Hematopoietic multipotent progenitor cell (in vitro differentiated cells): ENCODE measurements at places on chromosomes 12 and 14. TPM values are rescaled to one million over a fixed set of nuclear protein-coding genes. Genes with fewer than 3 reads are reported as not detected.

FAM181A gene
- not detected for total RNA-seq

GPRC5A gene
- total RNA-seq = 0.27 TPM

DNA sequence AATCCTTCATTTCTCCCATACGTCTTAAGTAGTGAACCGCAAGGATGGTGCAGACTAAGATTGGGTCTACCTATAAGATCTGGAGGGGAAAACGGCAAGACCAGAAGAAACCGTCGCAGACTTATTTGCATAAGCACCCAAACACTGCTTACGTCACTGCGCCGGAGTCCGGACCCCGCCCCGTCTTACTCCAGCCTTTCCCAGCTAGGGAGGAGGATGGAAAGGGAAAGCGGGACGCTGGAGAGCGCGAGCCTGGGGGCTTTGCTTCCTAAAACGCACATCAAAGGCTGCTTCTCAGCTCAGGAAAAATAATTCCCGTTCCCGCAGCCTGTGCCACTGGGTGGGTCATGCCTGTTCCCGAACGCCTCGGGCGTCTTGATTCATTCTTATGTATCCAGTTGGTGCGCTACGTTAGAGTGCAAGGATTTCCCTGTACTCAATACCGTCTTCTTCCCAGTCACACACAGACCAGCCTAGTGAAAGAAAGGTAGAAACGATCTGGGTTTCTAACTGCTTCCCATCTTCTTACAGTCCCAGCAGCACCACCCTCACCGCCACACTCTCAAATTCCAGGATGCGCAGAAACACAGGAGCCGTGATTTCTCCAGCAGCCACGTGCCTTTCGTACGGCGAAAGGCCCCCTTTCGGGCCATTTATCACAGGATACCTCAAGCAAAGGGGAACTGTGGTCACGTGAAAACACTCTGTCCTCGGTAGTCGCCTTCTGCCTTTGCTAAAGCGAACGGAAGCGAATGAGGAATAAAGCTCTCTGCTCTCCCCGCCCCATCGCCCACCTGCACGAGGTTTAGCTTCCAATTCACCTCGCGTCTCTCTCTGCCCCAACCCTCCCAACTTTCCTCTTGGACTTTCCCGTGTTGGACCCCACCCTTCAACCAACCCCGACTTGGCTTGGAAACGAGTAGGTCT, 1.1 kb downstream of the SLC6A15 start:
- DNase-seq = peak; percentile 44

DNA sequence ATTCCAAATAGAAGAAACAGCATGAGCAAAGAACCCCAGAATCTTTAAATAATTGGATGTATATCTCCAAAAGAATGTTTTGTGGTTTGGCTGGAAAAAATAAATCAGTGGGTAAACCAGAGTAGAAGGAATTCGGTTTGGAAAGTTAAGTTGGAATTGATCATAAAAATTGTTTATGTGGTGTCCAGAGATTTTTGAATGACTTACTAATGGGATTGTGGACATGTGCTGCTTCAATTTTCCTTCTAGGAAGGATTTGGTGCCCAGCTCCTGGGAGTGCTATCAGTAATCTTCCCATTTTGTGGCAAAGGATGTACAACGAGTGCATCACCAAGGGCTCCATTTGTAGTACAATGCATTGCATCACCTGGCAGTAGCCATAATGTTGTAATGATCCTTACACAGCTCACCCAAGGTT, 224.8 kb downstream of the SLC16A7 start:
- no peak for DNase-seq

DNA sequence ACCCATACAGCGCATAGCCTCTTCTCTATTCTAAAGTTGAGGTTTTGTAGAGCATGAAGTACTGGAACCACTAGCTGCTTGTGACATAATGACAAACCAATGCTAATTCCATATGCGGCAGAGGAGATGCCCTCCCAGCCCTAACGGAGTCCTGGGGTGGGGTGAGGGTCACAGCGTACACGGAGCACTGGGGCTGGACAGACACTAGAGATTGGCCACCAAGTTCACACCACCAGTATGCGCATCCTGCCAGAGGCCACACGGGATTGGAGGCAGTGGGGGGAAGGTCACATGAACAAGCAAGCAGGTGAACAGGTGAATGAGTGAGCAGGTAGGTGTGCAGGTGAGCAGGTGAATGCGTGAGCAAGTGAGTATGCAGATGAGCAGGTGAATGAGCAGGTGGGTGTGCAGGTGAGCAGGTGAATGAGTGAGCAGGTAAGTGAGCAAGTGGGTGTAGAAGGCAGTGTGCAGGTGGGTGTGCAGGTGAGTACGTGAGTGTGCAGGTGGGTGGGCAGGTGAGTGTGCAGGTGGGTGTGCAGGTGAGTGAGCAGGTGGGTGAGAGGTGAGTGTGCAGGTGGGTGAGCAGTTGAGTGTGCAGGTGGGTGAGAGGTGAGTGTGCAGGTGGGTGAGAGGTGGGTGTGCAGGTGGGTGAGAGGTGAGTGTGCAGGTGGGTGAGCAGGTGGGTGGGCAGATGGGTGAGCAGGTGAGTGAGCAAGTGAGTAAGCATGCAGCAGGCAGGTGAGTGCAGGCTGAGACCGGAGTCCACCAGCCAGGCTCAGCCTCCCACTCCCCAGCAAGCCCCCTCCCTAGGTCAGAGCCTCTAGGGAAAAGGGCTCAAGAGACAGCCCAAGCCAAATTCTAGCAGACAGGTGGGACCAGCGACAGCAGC, 52.7 kb downstream of the CCDC85C start:
- no peak for DNase-seq

DNA sequence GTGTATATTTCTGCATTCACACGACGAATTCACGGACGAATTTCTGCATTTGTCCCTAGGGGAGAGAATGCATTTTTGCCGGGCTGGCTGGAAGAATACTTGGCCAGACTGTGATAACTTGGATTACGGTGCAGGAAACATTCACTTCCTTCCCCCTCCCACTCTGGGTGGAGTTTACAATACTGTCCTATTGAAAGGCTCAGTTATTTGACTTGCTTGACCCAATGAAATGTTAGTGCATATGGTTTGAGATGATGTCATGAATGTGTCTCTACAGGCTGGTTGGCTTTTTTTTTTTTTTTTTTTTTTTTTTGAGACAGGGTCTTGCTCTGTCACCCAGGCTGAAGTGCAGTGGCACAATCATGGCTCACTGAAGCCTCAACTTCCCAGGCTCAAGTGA, 90.7 kb upstream of the NOS1 start:
- no peak for DNase-seq

- DNase-seq = no peak
Observed at GRCh38 chr12:80701388-80701787, 6.0 kb upstream of the MYF6 start.

DNA sequence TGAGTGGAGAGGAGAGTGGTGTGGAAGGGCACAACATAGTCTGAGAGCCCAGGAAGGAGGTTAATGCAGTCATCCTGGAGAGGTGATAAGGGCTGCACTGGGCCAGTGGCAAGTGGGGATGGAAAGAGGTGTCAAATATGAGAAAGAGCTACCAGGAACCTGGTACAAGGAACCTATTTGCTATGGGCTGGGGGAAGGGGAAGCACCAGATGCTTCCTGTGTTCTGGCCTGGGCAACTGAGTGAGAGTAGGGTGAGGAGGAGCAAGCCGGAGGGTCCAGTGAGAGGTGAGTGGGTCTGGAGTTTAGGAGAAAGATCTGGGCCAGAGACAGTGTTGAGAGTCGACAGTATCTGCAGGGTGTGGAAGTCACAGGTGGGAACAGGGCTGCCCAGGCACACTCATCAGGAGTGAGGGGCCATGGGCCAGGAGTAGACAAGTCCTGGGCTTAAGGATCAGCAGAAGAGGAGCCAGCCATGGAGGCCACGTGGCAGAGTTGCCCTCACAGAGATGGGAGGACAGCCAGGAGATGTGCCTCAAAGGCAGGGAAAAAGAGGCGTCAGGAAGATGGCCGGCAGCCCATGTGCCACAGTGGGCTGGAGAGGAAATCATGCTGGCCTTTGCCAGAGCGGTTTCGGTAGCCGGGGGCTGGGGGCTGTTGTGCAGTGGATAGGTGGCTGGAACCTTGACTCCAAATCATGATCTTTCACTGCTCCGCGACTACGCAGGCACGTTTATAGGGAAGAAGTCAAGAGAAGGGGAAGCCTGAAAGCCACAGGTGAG, 2.9 kb upstream of the AQP6 start:
- DNase-seq = peak; percentile 73

DNA sequence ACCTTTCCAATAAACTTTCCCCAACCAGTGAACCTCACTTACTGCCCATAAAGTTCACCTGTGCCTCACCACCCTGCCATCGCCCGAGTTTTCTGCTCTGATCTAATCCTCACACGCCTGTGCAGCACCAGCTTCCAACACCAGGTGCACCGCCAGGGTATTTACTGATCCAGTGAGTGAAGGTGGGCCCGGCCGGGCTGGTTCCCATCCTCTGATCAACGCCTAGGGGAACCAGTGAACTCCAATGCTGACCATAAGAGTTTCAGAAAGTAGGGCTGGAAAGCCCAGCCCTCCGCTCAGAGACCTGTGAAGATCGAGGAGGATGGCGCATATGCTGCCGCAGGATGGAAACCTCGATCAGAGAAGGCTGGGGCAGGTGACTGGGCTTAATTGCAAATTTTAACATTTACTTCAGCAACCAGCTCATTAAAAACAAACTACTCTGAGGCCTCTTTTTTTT, 685 bp upstream of the MYL6B start:
- DNase-seq = no peak

DNA sequence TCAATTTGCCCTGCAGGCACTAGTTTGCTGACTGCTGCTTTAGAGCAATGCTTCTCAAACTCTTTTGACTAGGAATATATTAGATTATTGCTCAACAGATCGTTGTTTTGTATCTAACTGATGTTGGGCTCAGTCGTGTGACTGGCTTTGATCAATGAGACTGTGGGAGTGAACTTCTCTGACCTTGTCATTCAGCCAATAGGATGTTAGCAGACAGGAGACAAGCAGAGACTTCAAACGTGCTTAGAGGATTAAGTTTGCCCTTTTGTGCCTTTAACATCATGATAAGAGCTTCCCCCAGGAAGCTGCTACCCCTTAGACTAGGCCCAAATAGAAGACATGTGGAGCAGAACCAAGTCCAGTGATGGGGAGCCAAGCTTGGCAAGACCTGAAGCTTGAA, 76.7 kb upstream of the ELK3 start:
- no peak for DNase-seq

GRCh38 chr12:46959502-46959901, 119.9 kb upstream of the PCED1B start:
- no peak for DNase-seq

P2RX2 gene
- total RNA-seq = not detected

TRPV4 gene
- total RNA-seq = not detected

VSX2 gene
- total RNA-seq = under 0.01 TPM

- peak; percentile 57 for DNase-seq
Observed at GRCh38 chr14:24710403-24711112, 76.6 kb upstream of the GZMB start.

GRCh38 chr12:111434680-111435338, 29.1 kb downstream of the SH2B3 start:
- DNase-seq = peak; percentile 89

DNA sequence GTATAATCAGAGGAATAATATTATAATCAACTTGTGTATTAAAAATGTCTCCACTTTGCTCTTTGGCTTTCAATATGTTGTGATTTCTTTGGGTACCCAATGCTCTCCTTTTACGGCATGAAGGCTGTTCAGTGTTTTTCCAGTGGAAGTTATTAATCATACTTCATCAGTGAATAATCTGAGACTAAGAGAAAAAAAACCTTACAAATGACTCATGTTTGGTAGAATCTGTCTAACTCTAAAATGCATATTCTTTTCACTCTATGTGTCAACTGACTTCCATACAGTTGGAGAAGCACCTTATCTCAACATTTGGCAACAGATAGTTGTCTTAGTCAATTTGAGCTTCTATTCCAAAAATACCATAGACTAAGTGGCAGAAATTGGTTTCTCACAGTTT, 82.2 kb downstream of the PTPRO start:
- DNase-seq = no peak

DNA sequence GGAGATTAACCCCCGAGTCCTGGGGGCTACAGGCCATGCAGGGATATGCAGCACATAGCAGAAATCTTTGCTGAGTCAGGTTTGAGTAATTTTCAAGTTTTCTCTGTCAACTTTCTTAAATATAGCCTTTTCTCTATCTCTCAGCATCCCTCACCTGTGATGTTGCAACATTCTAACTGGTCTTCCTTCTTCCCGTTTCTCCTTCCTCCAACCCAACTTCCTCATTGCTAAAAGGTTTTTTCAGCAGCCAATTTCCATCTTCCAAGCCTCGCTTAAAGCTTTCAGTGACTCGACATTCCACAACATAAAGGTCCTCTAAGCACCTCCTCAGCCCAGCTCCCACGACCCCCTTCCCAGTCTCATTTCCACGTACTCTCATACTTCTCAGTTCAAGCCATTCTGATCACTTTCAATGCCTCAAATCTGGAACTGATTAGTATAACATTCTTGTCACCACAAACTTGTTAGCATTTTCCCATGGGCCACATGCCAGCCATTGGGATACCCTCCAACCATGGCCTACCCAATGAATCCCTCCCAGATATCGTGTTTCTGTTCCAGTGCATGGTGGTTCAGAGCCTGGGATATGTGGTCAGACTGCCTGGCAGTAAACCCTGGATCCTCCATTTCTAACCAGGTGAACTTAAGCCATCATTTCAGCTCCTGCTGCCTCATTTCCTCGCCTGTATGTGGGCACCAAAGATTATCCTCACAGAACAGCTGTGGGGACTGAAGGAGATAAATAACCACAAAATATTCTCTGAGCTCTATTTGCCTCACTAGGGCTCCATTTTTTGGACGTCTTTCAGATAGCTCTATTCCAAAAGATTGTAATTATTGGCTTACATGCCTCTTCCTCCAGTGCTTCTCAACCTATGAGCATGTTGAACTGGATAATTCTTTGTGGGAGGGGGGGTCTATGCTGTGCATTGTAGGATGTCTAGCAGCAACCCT, 65.8 kb downstream of the KCNK10 start:
- DNase-seq = peak; percentile 22

TAS2R9 gene
- total RNA-seq = under 0.01 TPM

DNA sequence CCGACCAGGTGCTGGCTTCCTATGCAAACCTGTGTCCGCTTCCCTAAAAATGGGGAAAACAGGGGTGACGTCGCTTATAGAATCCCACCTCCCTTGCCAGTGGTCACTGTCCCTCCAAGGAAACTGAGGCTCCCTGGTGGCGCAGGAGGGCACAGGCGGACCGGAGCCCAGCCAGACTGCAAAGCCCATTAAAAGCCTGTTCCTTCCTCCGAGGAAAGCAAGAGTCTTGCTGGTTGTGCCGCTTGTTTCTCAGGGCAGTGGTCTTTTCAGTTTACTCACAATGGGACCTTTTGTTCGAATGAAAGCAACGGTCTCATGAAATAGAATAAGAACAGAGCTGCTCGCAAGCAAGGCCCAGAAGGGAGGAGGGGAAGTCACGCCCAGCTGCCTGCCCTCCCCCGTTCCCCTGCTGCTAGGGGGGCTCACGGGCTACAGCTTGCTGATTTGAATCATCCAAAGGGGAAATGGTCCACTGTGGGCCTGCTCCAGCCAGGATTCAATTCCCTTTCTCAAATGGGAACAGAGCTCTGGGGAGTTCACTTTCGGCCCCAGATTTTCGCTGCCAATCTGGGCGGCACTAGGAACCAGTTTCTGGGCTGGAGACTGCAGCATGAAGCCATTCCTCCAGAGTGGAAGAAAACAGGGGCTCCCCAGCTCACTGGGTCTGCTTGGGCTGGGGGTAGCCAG, 4.6 kb upstream of the SELPLG start:
- peak; percentile 43 for DNase-seq

ACSM4 gene
- total RNA-seq = not detected

NEK9 gene
- 71.1 TPM for total RNA-seq
